Stimulated activated naive B cell treated with anti-CD40 and anti-IgM and Interleukin-4, amounts not matched to agents 10 μg/mL and 1 μg/mL and 100 μg/mL, for 72 hours (primary cell): ENCODE measurements at places on chromosomes 1 and 21.

DNA sequence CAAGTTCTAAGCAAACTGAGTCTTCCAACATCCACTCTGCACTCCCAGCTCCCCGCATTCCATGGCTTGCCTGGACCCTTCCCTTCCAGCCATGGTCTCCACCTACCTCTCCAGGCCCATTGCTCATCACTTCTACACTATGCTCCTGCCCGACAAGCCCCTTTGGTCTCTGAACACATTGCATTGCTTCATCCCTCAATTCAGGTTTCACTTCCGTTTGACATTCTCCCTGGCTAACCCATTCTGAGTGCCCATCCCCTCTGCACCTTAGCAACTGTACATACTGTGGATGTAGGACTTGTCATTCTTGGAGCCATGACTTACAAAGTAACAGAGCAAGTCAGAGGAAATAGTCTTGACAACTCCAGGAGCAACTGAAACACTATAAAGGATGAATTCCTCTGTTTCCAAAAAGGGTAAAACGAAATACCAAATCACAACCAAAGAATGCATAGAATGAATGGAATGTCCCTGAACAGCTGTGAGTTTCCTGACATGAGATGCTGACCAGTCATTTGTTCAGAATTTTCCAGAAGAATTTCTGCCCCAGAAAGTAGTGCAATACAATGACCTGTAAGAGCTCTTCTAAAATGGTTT is 66.7 kb downstream of the KCNJ6 start:
- no peak for DNase-seq

DNA sequence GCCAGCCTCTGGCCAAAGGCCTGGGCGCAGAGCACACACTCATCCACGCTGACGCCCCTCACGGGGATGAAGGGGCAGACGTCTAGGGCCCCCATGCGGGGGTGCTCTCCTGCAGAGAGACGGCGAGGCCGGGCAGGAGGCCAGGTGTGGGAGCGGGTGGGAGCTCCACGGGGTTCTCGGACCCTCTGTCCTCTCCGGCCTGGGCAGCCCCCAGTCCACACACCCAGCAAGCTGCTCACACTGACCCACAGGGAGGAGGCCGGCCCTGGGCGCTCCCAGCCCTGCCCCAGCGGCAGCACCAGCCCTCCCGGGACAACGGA is 2.5 kb downstream of the FTCD start:
- no peak for DNase-seq

- no peak for DNase-seq
These were observed 18.7 kb upstream of the ST3GAL3 start for GRCh38 chr1:43688594-43689000.

DNA sequence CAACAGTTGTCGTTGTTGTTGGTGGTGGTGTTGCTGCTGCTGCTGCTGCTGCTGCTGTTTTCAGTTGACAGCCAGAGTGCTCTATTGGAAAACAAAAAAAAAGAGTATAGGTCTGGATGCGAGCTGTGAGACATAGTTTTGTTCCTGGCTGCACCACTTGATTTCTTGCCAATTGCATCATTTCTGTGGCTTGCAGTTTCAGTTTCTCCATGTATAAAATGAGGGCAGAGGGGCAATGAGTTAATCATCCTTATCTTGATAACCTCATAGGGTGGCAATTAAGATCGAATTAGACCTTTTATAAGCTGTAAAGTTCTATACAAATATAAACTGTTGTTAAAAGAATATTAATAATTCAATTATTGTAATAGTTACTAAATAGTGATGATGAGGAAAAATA is 156.7 kb downstream of the DMRTA2 start:
- DNase-seq, result no peak

DNA sequence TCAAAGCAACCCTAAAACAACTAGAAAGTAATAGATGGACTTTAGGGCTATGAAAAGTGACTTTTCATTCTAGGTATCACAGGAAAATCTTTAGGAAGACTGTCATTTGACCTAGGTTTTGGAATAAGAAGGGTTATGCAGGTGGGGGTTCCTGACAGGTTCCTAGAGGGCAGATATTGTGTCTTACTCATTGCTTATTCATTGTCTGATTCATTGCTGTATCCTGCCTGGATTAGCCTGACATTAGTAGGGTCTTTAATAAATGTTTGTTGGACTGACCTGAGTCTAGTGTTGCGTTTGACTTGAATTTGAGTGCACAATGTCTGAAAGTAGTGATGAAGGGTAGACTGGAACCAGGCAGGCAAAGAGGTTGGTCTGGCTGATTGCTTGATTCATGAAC is 6.0 kb downstream of the FNBP1L start:
- DNase-seq, result no peak

GRCh38 chr1:197519741-197520334 is 251.8 kb downstream of the CRB1 start:
- DNase-seq, result no peak

DNA sequence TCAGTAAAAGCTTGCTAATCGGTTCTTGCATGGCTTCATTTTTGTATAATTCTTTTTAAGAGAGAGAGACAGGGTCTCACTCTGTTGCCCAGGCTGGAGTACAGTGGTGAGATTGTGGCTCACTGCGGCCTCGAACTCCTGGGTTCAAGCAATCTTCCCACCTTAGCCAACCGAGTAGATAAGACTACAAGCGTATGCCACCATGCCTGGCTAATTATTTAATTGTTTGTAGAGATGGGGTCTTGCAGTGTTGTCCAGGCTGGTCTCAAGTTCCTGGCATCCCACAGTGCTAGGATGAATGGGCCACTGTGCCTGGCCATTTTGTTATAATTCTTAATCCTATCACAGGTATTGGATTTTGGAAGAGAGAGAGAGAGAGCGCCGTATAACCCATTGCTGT is 23.4 kb downstream of the RCAN3 start:
- no peak for DNase-seq

DNA sequence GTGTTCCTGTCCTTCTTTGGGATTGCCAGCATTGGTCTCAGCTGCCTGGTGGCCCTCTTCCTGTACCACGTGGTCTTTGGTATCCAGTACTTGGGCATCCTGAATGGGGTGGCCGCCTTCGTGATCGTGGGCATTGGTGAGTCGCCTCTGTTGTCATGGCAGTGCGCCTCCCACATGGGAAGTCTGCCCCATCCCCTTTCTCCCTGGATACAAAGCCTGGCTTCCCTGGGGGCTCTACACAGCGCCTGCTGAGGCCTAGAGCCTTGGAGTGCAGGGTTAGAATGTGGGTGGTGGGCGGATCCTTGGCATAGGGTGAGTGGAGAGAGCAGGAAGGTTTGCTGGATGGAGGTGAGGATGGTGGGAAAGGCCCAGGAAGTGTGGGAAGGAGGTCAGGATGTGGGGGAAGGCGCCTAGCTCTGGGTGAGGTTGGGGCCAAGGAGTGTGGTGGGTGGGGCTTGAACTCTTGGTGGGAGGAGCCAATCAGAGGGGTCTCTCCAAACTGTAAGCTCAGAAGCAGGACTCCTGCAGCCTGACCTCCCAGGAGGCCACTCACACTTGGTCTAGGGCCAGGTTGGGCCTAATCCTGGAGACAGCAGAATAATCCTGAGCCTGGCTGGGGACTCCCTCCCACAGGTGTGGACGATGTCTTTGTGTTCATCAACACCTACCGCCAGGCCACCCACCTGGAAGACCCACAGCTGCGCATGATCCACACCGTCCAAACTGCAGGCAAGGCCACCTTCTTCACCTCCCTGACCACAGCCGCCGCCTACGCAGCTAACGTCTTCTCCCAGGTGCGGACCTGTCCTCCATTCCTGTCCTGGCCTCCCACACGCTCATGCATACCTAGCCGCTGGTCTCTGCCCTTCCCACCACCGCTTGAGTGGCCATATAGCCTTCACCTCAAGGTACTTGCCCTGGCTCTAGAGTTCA is 36.7 kb downstream of the DISP3 start:
- no peak for DNase-seq

DNA sequence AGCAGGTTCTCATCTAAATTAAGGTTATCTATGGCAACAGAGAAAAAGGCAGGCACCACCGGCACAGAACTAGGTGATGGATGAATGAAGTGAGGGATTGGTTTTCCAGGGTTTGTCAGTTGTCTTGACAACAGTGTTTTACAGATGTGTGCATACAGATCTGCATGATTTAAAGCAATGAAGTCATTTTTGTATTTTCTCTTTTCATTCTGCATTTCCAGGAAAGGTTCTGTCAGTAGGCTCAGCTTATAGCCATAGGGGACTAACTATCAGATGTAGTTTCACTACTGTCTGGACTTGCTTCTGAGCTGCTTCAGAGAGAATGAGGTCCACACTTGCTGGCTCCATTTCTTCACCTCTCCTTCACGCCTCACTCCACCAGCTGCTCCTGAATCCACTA is 98.2 kb upstream of the LMO4 start:
- DNase-seq, result no peak

GRCh38 chr1:3910049-3910731 is 10.1 kb upstream of the C1orf174 start:
- no peak for DNase-seq

DNA sequence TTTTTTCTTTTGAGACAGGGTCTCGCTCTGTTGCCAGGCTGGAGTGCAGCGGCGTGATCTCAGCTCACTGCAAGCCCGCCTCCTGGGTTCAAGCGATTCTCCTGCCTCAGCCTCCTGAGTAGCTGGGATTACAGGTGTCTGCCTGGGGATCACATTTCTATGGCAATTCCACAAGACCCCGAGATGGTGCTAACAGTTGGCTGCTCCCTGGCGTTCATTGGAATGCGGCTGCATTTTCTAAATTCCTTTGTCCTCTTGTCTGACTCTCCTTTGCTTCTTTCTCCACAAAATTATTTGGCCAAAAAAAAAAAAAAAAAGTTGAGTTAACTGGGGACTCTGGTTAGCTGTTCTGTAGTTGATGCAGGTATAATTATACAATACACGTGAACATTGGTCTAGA is 176.4 kb downstream of the ETS2 start:
- no peak for DNase-seq

DNA sequence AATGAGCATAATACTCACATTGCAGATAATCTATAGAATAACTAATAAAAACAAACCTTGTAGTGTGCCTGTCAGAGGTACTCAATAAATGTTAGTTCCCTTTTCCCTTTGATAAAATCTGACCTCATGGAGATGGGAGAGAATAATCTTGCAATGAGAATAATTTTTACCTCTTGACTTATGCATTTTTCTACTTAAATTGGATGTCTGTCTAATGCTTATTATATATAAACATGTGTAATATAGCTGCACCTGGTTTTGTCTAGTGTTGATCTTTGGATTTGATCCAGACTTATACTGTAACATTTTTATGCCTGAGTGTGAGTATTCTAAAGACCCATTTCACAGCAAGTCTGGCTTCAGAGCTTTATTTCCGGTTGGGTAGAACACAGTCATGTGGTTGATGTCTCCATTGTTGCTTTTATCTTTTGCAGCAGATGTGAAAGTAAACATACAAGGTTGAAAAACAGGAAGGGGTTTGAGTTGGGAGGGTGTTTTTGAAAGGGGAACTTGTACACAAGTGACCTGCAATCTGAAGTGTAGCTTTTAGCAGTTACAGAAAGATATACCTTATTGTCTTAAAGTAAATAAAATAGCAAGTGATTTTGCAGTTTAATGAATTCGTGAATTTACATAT is 12.4 kb downstream of the EPB41 start:
- peak; percentile 34 for DNase-seq

DNA sequence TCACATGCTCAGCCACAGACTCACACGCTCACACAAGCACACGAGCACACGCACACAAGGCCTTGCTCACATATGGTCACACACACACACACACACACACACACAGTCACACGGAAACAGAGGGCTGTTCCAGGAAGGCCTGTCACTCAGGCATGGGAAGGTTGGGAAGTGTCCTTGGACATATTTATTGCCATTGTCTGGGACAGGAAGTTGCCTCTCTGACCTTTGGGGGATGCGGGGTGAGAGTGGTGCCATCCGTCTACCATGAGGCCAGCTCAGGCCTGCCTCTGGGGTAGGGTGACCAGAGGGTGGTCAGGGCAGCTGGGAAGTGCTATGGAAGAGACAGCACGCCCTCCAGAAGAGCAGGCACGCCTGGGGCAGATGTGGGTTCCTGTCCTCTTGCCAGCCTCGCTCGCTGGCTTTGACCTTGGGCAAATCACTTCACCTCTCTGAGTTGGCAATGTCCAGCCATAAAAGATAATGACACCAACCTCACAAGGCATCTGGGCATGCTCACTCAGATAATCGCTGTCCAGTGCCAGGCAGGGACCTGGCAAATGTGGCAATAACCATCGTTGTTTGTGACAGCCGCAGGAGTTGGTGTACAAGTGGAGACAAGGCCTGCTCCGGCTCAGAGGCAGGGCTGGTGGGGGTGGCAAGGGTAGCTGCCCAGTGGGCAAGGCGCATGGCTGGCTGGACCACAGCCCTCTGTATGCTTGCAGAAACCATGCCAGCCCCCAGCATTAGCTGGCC is 8.0 kb upstream of the GUCA2A start:
- no peak for DNase-seq
